COR-L47 (cell line): ENCODE measurements at places on chromosomes 4 and X.
A peak's percentile ranks its signal among the peaks of the same experiment; 100 is the strongest.

DNA sequence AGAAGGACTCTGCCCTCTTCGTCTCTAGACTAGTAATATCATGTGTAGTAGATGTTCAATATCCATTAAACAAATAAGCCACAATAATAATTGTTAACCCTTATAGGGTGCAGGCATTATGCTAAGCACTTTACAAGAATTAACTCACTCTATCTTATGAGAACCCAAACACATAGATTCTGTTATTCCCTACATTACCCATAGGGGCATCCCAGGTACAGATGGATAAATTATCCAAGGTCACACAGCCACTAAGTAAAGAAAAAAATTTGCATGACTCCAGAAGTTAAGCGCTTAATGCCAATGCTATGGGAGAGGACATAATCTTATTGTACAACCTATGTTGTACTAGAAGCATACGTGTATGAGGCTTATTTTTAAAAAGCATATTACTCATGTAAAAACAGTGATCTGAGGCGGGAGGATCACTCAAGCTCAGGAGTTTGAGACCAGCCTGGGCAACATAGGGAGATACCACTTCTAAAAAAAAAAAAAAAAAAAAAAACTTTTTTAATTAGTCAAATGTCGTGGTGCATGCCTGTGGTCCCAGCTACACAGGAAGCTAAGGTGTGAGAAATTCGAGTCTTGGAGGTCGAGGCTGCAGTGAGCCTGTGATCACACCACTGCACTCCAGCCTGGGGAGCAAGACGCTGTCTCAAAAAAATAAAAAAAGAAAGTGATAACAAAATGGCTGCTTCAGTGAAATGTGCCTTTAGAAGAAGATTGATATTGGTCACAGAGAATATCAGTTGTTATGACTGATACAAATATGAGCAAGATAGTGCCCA lies 13.6 kb downstream of the LDB2 start:
- DNase-seq: no peak

- no peak for DNase-seq
These were observed 3.6 kb downstream of the SLC10A6 start for GRCh38 chr4:86845593-86845992.

- DNase-seq: peak; percentile 45
These were observed 149.8 kb downstream of the STIM2 start for GRCh38 chr4:27010334-27010940.

DNA sequence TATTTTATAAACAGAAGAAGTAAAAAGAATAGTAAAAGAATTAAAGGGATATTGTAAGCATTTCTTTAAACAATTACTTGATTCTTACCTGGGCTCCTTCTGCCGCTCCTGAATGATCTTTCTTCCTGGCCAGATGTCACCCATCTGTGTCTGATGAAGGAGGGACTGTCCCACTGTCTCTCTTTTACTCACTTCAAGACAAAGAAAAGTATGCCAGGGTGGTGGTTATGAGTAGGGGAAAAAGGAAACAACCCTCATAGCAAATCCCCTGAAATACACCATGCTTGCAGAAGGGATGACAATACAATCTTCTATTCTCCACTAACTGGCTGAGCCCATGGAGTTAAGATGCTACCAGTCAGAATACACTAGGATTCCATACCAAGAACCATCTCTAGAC lies 31.1 kb downstream of the SYTL4 start:
- no peak for DNase-seq
